Thoracic aorta (tissue), 2 donors: ENCODE measurements at places on chromosomes 7 and 10. TPM values are rescaled to one million over a fixed set of nuclear protein-coding genes. Genes with fewer than 3 reads are reported as not detected.

- DNase-seq: no peak
- H3K27ac ChIP-seq: no peak overlapping the region
- H3K27me3 ChIP-seq: no peaks in the 10 kb centered on the region
Observed at GRCh38 chr7:70307544-70308106, 709.4 kb downstream of the AUTS2 start.

DNA sequence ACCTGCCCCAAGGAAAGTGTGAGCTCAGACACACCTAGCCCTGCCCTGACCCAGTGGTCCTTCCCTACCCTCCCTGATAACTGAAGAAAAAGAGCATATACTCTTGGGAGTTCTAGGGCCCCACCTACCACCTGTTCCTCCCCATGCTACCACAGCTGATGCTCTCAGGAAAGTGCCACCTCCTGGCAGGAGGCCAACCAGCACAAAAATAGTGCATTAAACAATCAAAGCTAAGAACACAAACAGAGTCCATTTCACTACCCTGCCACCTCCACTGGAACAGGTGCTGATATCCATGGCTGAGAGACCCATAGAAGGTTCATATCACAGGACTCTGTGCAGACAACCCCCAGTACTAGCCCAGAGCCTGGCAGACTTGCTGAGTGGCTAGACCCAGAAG, 288.6 kb upstream of the PHF14 start:
- no peak overlapping the region for H3K27ac ChIP-seq
- DNase-seq: no peak
- H3K4me3 ChIP-seq: no peak overlapping the region
- no peaks in the 10 kb centered on the region for H3K36me3 ChIP-seq
- no peaks in the 10 kb centered on the region for H3K4me1 ChIP-seq

- DNase-seq: no peak
- H3K4me3 ChIP-seq: no peak overlapping the region
- H3K4me1 ChIP-seq: no peaks in the 10 kb centered on the region
- peaks cover 24% of the 10 kb centered on the region for H3K36me3 ChIP-seq
- H3K27ac ChIP-seq: no peak overlapping the region
- no peaks in the 10 kb centered on the region for H3K27me3 ChIP-seq
Observed at GRCh38 chr7:2662273-2663120, 25.5 kb upstream of the AMZ1 start.

- H3K27me3 ChIP-seq: no peaks in the 10 kb centered on the region
- H3K27ac ChIP-seq: no peak overlapping the region
- H3K36me3 ChIP-seq: no peaks in the 10 kb centered on the region
- peak overlapping the region; percentile 85 for H3K4me3 ChIP-seq
- DNase-seq: no peak
- H3K4me1 ChIP-seq: peaks cover 37% of the 10 kb centered on the region
Observed at GRCh38 chr10:7411671-7412128, 866 bp upstream of the SFMBT2 start.

DNA sequence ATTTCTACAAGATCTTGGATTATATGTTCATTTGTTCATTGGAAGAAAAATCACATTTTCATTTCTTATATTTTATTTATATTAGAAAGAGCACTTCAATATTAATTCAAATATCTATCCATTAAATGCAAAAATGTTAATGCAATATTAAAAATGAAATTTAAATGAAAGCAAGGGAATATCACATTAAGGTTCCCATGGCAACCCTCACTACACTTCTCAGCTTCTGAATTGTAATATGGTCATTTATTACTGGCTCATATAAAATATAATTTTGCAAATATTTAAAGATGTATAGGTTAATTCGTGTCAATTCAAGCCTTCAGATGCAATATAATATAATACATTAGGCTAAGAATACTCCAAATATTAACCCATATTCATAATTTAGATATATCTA, 38.8 kb downstream of the XRCC2 start:
- H3K36me3 ChIP-seq: no peaks in the 10 kb centered on the region
- DNase-seq: no peak
- H3K4me1 ChIP-seq: no peaks in the 10 kb centered on the region
- no peak overlapping the region for H3K4me3 ChIP-seq
- H3K27ac ChIP-seq: no peak overlapping the region
- H3K27me3 ChIP-seq: no peaks in the 10 kb centered on the region

DNA sequence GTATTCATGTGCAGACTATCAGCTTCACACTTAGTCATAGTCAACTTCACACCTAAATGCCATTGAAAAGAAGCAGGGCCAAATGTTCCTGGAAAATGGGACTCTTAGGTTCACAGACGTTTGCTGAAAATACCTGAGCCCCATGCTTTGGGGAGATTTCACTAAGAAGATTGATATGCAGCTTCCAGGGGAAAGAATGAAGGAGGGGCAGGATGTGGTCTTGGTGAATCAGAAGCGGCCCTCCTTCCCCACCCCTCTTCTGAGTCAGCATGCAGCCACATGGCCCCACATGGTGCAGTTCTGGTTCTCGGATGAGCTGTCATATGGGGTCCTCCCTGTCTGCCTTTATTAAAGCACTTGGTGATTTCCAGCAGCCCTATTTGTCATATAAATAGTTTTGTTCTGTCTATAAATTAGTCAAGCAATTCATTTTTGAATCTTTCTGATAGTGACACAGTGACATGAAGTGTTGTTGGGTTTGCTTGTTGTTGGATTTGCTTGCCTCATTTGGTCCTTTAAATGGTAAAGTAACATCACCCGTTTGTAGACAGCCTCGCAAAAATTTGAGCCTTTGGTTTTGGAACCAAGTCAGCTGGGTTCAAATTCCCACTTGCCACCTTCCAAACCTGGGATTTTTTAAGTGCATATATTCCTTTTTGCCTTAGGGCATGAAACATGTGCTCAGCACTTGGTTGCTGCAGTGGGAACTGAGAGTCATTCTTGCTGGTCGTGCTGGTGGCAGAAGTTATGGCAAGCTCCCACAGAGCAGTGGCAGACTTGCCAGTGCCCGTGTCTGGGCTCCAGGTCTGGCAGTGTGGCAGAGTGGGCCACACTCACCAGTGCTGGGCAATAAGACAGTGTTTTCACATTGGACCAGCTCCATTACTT, 68.1 kb upstream of the CDK6 start:
- no peak overlapping the region for H3K27ac ChIP-seq
- H3K4me3 ChIP-seq: no peak overlapping the region
- no peak for DNase-seq
- no peaks in the 10 kb centered on the region for H3K36me3 ChIP-seq

GRCh38 chr10:110434489-110435096, 63.1 kb upstream of the DUSP5 start:
- no peaks in the 10 kb centered on the region for H3K4me1 ChIP-seq
- H3K27ac ChIP-seq: no peak overlapping the region
- H3K4me3 ChIP-seq: no peak overlapping the region
- no peaks in the 10 kb centered on the region for H3K27me3 ChIP-seq

DNA sequence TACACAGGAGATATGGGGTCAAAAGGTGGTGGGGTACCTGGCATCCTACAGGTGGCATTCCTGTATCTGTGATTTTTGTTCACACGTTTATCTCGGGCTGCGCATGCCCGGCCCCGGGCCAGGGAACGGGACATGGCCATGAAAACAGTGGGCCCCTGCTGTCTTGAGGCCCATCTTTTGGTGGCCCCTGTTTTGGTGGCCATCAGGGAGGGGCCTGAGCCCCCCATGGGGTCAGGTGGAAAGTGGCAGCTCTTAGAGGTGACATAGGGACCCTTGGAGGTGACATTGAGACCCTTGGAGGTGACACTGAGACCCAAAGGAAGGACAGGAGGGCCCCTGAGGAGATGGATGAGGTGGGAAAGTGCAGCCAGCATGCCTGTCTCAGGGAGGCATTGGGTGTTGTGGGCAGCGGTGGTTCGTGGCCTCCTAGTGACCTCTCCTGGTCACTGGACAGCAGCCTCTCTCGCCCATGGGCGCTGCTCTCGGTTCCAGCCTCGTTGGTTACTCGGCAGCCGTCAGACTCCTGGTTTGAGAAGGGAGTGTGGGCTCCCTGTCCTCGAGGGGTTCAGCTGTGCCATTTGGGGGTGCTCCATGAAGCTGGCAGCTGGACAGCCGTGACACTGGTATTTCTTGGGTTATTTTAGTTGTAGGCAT, 39.9 kb downstream of the INPP5A start:
- no peak overlapping the region for H3K27ac ChIP-seq
- H3K4me3 ChIP-seq: no peak overlapping the region
- H3K36me3 ChIP-seq: no peaks in the 10 kb centered on the region
- peaks cover 27% of the 10 kb centered on the region for H3K4me1 ChIP-seq

GRCh38 chr10:46239247-46239646, 47.5 kb upstream of the ANTXRL start:
- H3K4me3 ChIP-seq: no peak overlapping the region
- H3K27me3 ChIP-seq: no peaks in the 10 kb centered on the region
- H3K27ac ChIP-seq: no peak overlapping the region
- no peak for DNase-seq

Gene SPDYE11
- total RNA-seq: not detected

Gene CYP2C19
- total RNA-seq: not detected

Gene WASHC2C
- total RNA-seq: 24.2 TPM
